ENCODE measurements at places on chromosomes 4 and X. TPM values are rescaled to one million over a fixed set of nuclear protein-coding genes. Genes with fewer than 3 reads are reported as not detected.
A peak's percentile ranks its signal among the peaks of the same experiment; 100 is the strongest.

- DNase-seq = no peak
Measured at GRCh38 chr4:58566260-58566659, 1456.1 kb upstream of the IGFBP7 start.

DNA sequence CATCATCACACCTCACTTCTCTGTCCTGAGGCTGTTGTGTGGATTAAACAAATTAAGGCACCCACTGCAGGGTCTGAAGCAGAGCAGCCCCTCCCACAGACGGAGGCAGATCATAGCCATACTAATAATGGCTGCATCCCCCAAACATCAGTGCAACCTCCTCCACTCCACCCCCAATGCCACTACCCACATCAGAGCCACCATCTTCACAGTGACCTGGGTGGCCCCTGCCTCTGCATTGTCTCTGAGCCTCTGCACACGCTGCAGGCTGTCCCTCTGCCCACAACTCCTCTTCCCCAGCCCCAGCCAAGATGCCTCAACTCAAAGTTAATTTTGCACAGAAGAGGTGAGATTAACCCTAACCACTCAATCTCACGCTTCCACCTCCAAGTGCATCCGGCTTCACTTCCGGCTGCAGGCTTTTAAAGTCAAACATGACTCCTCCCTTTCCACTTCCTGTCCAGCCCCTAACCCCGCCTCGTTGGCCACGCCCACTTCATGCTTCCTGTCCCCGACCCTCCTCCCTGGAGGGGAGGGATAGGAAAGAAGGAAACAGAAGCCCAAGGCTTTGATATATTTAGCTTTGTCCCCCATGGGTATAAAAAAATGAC is 22.7 kb downstream of the JAKMIP1 start:
- no peak for DNase-seq

- peak; percentile 26 for DNase-seq
Measured at GRCh38 chr4:94406668-94407437, 44.9 kb upstream of the PDLIM5 start.

GRCh38 chr4:112747036-112747435 is 110.1 kb downstream of the LARP7 start:
- DNase-seq = no peak

GRCh38 chrX:149846789-149847188 is 34.2 kb upstream of the MAGEA8 start:
- no peak for DNase-seq

GRCh38 chrX:41796577-41796976 is 72.6 kb downstream of the GPR82 start:
- no peak for DNase-seq

Gene GUF1
- 13.1 TPM for polyA plus RNA-seq

GRCh38 chr4:153661215-153661822 is 22.8 kb upstream of the TLR2 start:
- no peak for DNase-seq

DNA sequence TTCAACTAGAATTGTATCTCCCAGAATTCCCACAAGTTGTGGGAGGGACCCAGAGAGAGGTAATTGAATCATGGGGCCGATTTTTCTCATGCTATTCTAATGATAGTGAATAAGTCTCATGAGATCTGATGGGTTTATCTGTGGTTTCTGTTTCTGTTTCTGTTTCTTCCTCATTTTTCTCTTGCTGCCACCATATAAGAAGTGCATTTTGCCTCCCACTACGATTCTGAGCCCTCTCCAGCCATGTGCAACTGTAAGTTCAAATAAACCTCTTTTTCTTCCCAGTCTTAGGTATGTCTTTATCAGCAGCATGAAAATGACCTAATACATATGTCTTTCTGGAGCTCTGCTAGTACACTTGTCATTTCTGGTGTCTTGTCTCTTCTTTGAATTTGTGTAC is 22.1 kb upstream of the OR13H1 start:
- DNase-seq = no peak

GRCh38 chr4:139014371-139015268 is 961 bp upstream of the NOCT start:
- DNase-seq = peak; percentile 88

GRCh38 chrX:15465896-15466651 is 27.1 kb downstream of the PIR start:
- DNase-seq = no peak

- DNase-seq = no peak
Measured at GRCh38 chr4:5916229-5916628, 23.3 kb upstream of the CRMP1 start.
